ENCODE measurements at places on chromosomes 7 and 10.
A peak's percentile ranks its signal among the peaks of the same experiment; 100 is the strongest.

- no peak for DNase-seq
These were observed 117.1 kb downstream of the DYNC2I1 start for GRCh38 chr7:158973440-158973839.

GRCh38 chr7:38229386-38229785 is 44.0 kb downstream of the TARP start:
- DNase-seq = no peak

DNA sequence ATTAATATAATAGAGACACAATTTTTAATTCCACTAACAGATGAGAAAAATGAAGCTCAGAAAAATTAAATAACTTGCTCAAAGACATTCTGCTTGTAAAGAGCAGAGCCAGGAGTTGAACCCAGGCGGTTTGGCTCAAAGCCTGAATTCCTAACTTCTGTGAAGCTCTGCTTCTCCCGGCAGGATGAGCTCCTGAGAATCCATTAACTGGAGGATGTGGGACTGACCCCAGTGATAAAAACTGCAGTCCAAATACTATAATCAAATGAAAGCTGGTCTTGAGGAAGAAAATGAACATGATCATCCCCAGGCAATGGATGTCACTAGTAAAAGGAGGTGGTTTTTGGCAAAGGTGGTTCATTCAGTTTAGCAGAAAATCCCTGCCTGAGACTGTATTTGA is 898.2 kb downstream of the CCSER2 start:
- DNase-seq = peak; percentile 15

DNA sequence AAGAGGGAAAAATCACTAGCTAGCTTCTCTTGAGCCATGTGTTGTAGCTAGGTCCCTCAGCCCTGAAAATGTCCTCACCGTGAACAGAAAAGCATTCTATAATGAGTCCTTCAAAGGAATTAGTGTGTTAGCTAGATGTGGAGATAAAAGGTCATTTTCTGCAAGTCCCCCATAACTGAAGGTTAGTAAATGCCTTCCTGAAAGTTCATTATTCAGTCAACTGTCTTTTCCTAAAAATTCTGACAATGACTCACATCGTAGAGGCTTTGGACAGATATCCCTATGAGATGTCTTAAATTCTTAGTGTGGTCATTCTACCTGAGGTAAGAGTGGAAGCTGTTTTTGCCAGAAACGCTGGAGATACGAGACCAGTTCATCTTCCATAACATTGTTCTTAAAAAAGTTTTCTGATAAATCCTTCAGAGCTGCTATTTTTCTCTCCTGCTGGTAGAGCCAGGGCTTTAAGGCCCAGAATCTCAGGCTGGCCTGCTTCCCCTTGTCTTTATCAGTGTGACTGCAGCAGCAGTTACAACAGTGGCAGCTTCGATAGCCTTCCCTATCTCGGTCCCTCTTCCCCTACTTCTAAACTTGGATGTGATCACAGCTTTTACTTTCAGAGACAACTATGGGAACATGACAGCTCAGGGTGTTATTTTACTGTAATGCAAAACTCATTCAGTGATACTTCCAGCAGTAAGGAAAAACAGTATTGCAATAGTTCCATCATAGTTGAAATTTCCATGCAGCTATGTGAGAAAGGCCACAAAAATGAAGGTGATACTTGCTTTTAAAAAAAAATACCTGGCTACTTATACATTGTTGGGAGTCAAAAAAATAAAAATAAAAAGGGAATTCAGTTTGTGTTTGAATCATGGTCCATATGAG is 37.3 kb upstream of the PRKAR2B start:
- DNase-seq = no peak

DNA sequence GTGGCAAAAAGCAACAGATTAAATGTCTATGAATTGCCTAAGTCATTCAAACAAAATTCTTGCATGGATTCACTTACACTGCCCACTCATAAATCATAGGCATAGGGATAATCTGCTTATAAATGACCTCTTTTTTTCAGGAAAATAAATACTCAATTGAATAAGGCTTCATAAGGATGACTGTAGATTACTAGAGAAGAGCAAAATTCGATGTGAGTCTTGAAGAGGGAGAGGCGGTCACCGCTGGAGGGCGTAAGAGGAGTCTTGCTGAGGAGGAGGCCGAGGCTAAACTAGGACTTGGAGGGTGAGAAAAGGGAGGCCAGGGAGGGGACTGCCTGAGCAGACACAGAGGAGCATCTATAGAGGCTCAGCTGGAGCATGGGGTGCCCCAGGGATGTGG is 135.4 kb upstream of the RSU1 start:
- no peak for DNase-seq

DNA sequence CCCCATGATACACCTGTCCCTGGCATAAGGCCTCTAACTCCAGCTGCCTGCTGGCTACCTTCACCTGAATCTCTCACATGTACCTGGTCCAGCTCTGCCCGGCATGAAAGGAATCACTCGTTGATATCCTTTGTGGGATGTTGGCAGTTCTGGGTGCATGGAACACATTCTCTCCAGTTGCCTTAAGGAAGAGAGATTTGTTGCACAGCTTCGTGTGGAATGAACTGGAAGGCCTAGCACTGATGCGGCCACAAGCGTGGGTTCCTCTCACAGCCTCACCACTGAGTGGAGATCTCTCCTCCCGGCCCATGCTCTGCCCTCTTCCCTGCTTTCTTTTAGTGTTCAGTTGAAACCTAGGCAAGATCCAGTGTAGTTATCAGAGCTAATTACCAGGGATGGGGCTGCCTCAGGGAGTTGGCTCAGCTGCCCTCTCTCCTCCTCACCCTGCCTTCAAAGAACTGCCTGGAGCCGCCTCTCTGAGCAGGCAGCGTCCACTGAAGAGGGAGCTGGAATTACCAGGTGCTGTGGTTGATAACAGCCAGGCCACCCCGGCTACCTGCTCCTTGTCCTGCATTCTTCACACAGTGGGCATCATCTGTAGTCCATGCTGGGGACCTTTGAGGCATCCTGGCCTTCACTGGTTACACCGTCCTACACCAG is 194.3 kb downstream of the CCDC3 start:
- DNase-seq = no peak

GRCh38 chr7:151308256-151308655 is 33.4 kb upstream of the NUB1 start:
- no peak for DNase-seq
